ENCODE measurements at places on chromosomes 7 and 10. TPM values are rescaled to one million over a fixed set of nuclear protein-coding genes. Genes with fewer than 3 reads are reported as not detected.

CCDC172 gene
- not detected for total RNA-seq

FRMD4A gene
- total RNA-seq, result 4.9 TPM

TUBB8 gene
- total RNA-seq, result 0.11 TPM

SPDYE11 gene
- not detected for total RNA-seq

All from A549 treated with DMSO at 1 μM for 4 hours (cell line).